Ureter (tissue), 1 donor: ENCODE measurements at places on chromosomes 16 and 17.

GRCh38 chr17:76551685-76552084 is 11.8 kb downstream of the PRCD start:
- DNase-seq, result no peak

DNA sequence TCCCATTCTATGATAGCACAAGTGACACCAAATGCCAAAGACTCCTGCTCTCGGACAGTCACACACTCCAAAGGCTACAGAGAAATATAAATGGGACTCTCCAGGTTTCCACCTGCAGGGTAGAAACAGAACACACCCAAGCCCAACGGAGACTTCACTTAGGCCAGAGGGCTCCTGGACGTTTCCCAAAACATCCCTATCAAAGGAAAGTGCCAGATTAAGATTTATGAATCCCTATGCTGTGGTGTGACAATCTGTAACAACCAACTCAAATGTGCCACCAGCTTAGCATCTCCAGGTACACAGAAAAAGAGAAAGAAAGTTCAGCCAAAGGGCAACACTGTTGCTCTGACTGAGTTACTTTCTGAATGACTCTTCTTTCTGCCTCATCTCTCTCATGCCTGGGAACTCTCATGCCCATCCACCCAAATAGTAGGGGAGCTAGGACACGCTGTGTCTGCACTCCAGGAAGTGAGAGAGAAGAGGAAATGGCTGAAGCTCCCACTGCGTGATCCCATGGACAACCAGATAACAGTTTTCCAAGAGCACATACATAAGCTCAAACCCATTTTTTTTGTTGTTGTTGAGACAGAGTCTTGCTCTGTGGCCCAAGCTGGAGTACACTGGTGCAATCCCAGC is 49.7 kb downstream of the SMG6 start:
- no peak for DNase-seq

DNA sequence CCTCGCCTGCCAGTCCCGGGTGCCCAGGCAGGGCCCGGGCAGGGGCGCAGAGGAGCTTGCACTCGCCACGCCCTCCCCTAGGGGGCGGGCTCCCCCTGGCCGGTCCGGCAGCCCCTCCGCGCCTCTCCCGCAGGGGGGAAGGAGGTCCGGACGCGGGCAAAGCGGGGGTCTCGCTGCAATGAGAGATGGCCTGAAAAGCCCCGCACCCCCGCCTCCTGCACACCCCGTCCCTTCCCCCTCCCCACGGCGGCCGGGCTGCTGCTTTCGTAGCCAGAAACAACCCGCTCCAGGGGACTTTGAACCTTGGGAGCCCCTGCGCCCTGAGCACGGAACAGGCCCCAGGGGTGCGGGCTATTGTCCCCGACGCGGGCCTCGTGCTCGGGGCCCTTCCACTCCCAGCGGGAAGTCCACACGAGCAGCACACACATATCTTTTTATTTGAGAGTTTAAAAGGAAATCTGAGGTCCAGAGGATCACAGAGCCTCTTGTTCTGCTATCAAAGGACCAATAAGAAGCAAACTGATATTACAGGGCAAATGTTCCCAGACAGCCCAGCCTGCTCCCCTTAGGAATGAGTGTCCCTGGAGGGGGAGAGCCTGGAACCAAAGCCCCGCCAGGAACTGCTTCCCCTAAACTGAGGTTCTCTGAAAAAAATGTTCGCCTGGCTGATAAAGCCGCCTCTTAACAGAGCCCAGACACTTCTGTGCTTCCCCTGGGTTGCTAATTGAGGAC is 5.8 kb upstream of the CBX4 start:
- peak; percentile 53 for DNase-seq

DNA sequence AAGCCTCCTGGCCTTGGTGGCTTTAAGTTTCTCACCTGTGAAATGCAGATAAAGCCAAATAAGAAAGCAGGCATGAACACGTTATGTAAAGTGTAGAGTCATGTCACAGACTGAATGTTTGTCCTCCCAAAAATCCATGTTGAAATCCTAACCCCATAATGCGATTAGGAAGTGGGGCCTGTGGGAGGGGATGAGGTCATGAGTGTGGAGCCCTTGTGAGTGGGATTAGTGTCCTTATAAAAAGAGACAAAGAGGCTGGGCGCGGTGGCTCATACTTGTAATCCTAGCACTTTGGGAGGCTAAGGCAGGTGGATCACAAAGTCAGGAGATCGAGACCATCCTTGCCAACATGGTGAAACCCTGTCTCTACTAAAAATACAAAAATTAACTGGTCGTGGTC is 19.5 kb upstream of the C16orf78 start:
- DNase-seq, result no peak

- DNase-seq, result no peak
Observed at GRCh38 chr17:1420163-1420562, 20.1 kb upstream of the YWHAE start.

DNA sequence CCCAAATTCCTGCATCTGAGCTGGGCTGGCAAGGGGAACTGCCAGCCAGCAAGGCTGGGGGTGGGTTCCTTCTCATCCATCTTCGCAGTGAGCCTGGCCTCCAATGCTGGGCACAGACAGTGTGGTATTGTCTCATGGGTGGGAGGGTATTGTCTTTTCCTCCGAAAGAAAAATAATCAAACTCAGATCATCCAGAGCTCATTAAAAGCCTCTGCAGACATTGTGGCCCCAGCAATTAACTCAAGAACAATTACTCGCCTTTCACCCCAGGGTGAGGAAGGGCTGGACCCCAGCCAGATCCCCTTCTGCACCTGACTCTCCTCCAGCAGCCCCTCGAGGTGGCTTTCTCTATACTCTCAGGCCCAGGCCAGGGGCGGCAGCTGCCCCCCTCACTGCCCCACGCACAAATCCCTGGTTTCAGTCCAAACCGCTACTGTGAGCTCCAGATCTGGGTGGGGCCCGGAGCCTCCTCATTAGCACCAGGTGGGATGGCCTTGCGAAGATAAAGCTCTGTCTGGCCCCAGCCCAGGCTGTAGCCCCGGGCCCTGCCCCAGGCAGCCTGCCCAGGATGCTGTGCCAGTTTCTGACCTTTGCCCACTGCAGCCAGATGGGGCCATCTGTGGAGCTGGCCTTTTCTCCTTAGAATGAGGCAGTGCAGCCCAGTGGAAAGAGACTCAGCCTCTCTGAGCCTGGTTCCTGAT is 2.3 kb upstream of the KRT15 start:
- DNase-seq, result no peak

GRCh38 chr16:35734728-35735402 is 2275.5 kb downstream of the TP53TG3F start:
- DNase-seq, result no peak

GRCh38 chr17:51533219-51533618 is 272.9 kb downstream of the UTP18 start:
- DNase-seq, result no peak

- DNase-seq, result no peak
Observed at GRCh38 chr17:34393401-34393800, 30.4 kb upstream of the CCL1 start.

GRCh38 chr17:37725021-37725595 is 19.8 kb downstream of the HNF1B start:
- no peak for DNase-seq

- no peak for DNase-seq
Observed at GRCh38 chr16:57801098-57801808, 1.0 kb downstream of the KIFC3 start.
